Mesenteric fat pad (tissue), 1 donor: ENCODE measurements at places on chromosomes 11 and 22. TPM values are rescaled to one million over a fixed set of nuclear protein-coding genes. Genes with fewer than 3 reads are reported as not detected.
A peak's percentile ranks its signal among the peaks of the same experiment; 100 is the strongest.

DNA sequence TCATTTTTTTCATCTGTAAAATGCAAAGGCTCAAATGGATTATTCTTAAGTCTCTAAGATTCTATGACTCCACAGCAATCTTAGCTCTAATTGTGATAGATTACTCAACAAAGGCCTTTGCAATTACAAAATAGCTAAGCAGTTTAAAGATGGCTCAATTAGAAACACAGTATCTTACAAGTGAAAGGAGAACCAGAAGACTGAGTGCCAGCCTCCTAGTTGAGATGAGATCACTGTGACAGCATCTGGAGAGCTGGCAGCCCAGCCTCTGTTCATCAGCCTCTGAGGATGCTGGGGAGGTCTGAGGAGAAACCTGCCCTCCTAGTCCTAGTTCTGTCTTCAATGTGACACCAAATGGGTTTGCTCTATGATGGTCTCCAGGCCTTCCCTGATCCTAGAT is 158.4 kb upstream of the NARS2 start:
- DNase-seq, result no peak

DNA sequence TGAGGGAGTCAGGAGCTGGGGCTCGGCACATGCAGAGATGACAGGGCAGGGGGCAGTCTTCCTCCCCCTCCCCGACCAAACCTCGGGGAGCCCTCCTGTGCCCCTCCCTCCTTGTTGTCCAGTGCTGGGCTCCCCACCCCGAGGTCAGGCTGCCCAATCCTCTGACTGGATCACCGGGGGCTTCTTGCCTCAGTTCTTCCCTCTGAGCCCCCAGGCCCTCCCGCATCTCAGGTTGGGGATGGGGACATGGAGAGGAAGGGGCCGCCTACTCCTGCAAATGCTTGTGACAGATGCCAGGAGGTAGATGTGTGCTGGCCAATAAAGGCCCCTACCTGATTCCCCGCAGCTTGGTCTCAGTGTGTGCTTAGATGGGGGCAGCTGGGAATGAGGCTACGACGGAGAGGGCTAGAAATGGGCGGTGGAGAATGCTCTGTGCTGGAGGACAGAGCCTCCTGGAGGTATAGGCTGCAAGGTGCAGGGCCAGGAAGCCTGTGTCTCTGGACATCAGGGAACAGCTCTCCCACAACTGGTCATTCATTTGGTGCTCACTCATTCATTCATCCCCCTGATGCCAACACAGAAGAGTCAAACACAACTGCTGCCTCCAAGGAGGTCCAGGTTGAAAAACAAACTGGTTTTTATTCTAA is 8.4 kb downstream of the RHBDD3 start:
- DNase-seq, result peak; percentile 51

PTPN5 gene
- 1.1 TPM for total RNA-seq

DNA sequence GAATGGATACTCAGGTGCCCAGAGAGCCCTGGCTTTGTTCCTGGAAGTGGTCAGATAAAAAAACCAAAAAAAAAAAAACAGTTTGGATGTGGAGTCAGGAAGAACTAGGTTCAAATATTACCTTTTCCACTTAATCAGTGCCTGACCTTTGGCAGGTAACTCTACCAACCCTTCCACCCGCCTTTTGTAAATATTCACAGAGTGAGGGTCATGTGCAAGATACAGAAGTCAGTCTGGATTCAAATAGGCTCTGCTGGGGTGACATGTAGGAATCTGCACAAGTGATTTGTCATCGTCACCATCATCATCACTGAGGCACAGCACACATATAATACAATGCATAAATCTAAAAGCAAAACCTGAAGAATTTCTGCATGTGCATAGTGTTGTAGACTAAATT is 490.7 kb downstream of the MIAT start:
- no peak for DNase-seq

PGR gene
- 2.3 TPM for total RNA-seq

GRCh38 chr11:47010179-47010578 is 73.6 kb downstream of the CSTPP1 start:
- DNase-seq, result no peak

DNA sequence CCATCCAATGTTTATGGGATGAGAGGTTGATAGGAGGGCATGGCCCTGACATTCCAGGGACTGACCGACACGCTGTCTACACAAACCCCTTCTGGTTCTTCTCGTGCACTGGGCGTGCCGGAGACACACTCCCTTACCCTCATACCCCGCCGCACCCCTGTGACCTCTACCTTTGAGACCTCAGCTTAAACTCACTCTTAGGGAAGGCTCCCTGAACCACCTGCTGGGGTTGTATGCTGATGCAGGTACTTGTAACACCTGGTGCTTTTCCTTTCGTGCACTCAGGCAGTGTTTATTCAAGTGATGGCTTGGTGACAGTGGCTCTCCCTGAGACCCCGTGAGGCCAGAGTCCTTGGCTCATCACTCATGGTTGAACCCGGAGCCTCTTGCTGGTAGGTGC is 12.0 kb downstream of the PPARA start:
- DNase-seq, result no peak

GRCh38 chr11:77332259-77332658 is 30.8 kb upstream of the GDPD4 start:
- DNase-seq, result no peak

DNA sequence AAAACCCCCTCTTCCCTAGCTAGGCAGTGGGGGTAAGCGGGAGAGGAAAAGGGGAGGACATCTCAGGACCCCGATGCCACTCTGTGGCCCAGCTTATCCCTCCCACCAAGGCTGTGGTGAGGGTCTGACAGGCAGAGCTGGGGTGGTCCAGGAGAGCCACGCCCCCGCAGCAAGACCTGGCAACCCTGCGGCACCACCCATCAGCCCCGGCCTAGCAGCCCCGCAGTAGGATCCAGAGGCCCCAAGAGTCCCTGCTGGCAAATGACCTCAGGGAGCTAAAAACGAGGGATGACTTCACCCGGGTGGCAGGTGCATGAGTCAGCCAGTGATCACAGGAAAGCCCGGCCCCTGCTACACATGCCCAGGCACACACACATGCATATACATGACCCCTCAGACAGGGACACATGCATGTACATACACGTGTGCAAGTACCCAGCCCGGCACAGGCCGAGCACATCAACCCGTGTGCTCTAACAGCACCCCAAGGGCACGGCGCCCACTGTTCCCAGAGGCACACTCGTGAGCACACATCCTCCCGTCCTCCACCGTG is 32.3 kb downstream of the ARVCF start:
- no peak for DNase-seq

PAFAH1B2 gene
- total RNA-seq, result 110 TPM

- no peak for DNase-seq
Observed at GRCh38 chr11:116778556-116778955, 5.8 kb upstream of the BUD13 start.

OR52H1 gene
- not detected for total RNA-seq
